ENCODE measurements at places on chromosomes 12 and 14.

- no peak for DNase-seq
Observed at GRCh38 chr12:15830538-15830937, 41.4 kb upstream of the EPS8 start.

GRCh38 chr12:103401421-103401820, 94.3 kb downstream of the C12orf42 start:
- DNase-seq = no peak

- DNase-seq = no peak
Observed at GRCh38 chr12:131370321-131370720, 340.6 kb upstream of the SFSWAP start.

DNA sequence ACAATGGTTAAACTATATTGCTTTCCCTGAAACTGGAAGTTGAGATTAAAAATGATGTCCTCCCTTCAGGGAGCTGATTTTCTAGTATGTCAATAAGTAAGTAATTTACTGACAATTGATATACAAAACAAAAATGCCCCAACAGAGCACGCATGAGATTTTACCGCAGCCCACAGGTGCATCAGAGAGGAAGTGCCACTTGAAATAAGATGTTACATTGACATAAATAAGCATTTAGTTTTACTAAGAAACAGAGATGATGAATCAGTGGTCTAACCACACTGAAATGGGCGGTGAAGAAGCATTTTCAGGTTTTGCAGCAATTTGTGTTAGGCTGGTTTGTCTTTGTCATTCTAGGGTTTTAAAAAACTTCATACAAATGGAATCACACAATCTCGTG, 8.8 kb upstream of the CLECL1 start:
- DNase-seq = peak; percentile 57

GRCh38 chr12:99128246-99128802, 483.2 kb downstream of the APAF1 start:
- DNase-seq = no peak

DNA sequence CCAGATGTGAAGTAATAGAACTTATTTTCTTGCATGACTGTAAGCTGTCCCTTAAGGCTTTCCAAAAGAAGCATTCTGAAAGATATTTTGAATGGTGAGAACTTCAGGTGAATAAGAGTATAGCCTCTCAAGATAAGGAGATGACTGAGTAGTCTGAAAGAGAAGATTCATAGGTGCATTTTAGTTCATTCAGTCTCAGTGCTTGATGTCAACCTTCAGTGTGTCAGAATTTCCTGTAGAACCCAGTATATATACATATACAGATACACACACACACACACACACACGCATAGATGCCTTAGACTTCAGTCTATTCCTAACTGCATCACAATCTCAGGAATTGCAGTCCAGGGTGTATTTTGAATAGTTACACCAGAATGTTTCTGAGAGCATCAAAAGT, 7.4 kb downstream of the BICDL1 start:
- DNase-seq = no peak

Measured in activated T-helper 9 cell treated with anti-CD3 and anti-CD28 coated beads, Interleukin-2, amount 50 U/mL, for 16 hours (primary cell).